Neuronal stem cell (in vitro differentiated cells): ENCODE measurements at places on chromosomes 16 and 17.

- no peak for DNase-seq
These were observed 345.0 kb downstream of the SLC39A11 start for GRCh38 chr17:72747501-72747900.

GRCh38 chr17:29021226-29021625 is 15.4 kb upstream of the SEZ6 start:
- DNase-seq: no peak

DNA sequence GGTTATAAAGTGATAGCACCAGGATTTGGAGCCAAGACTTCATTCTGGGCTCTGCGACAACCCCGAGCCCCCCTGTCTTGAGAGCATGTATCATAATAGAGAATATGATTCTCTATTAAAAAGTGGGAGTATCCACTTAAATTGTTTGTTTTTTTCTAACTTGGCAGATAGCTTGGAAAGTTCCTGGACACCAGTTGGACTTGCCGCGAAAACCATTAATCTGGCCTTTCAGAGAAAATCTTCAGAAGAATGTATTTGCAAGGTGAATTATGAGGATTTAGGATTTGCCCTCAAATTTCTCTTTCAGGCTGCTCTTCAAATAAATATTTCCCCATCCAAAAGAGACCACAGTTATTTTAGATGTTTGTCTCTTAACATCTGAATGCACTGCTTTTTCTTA is 53.5 kb downstream of the MARCHF10 start:
- DNase-seq: no peak

- no peak for DNase-seq
These were observed 67.9 kb downstream of the TRIM37 start for GRCh38 chr17:59038734-59039133.

DNA sequence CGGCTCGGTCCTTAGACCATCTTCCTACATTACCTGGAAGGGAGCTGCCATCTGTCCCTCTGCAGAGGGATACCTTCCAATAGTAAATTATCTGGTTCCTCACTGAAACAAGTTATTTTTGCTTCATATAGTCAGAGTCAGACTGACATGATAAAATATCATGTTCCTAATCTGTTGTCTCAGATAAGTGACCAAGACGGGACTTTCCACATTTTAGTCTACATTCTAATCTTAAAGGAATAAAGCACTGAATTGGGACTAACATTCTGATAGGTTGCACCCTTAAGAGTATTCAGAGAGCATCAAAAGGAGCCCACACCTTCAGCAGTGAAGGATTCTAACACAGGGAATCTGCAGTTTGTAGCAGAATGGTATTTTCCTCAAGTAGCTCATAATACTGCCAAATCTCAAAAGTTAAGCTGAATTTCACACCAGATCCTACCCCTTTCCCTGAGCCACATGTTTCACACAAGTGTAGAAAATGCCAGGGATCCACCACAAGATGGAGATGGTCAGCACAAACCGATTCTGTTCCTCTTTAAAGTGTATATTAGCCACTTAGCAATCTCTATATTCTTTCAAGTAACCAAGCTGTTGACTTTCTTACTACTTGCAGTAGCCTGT is 13.4 kb downstream of the GINS2 start:
- DNase-seq: no peak

GRCh38 chr16:57600048-57600835 is 28.2 kb upstream of the ADGRG1 start:
- DNase-seq: peak; percentile 52

- DNase-seq: no peak
These were observed 9.7 kb upstream of the ANKS4B start for GRCh38 chr16:21223787-21224186.

DNA sequence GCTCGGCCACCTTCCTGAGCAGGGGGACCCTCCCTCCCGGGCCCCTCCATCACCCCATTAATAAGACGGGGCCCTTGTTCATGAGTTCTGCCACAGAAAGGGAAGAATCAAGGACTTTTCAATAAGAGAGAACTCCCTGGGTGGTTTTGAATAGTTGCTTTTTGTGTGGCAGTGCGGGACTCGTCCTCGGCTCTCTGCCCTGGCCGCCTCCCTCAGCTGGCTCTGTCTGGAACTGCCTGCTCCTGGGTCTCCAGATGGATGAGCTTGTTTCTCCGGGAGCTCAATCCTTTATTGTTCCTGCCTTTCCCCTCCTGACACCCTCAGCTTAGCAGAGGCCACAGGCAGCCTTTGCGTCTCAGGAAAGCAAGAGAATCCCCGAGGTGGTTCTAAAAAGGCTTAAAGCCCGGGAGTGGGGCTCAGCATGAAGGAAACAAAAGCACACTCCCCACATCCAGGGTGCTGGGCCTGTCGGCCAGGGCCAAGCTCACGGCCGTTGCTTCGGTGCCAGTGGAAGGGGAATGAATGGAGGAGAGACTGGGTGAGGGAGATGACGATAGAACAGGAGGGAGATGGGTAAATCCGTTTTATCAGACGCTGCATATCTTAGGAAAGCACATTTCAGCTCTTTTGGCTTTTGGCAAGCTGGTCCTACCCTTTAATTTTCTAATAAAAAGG is 60.2 kb downstream of the RAI1 start:
- DNase-seq: peak; percentile 74
